ENCODE measurements at places on chromosomes 7 and 10.

- DNase-seq: no peak
These were observed 126.6 kb downstream of the SORBS1 start for GRCh38 chr10:95434583-95434982.

GRCh38 chr7:44286182-44286617 lies 39.2 kb downstream of the CAMK2B start:
- no peak for DNase-seq

DNA sequence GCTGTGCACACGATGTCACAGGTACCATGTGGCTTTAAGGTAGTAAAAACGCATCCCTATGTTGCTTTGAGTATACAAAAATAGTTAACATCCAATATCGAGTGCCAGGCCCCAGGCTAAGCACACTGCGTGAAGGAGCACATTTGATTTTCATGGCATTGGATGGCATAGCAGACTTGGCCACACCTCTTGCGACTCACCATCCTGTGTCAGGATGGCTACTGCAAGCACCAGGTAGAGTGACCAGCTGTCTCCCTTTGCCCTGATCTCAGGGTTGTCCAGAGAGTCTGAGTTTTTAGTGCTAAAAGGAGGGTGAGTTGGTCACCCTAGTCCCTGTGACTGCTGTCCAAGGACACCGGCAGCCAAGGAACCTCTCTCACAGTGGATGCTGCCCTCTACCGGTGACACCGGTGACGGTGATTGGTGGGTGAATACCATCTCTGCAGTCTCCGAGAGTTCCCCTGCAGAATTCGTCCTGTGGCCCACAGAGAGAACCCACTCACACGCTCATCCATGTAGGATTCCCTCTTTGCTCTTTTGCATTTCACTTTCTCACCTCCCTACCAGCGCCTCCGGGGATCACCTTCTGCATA lies 76.1 kb downstream of the BICC1 start:
- no peak for DNase-seq

DNA sequence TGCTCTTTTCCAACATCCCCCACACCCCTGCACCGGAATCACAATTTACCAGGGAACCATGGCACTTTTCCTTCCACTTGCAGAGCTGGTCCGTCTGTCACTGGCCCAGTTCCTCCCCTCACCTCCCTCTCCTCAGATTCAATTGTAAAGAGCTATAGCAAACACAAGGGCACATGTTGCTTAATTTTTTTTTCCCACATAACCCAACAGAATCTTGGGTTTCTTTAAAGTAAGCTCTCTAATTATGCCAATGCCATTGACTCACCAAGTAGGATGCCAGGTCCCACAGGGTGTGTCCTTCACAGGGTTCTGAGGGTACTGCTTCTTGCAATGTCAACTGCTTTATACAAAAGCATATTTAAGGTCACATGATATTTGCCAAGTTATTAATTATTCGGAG lies 262.2 kb downstream of the AUTS2 start:
- DNase-seq: no peak

GRCh38 chr10:133592716-133593115 lies 27.3 kb upstream of the SYCE1 start:
- DNase-seq: no peak

GRCh38 chr7:103391976-103392375 lies 44.5 kb downstream of the PSMC2 start:
- no peak for DNase-seq

DNA sequence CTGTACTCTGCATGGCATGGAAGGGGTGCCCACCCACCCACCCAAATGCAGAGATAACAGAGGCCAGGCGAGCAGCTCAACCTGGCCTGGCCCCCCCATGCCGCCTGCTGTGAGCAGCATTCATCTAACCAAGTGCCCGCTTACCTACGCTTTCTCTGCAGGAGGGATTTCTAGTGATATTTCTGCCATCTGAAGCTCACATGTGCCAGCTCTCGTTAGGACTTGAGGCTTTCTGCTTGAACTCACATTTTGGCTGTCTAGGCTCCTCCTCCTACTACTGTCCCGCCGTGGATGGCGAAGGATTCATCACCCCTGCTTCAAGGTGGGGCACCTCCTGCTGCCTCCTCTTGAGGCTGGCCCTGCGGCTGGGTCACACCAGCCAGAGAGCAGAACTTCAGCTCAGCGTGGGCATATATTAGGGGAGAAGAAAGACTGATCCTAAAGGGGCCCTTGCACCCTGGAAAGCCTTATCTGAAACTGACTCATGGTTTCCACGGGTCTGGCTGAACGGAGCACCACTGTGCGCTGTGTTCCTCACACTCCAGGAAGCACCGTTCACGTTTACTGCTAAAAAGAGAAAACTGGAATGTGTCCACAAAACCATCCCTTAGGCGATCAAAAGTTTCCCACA lies 45.5 kb downstream of the CTBP2 start:
- no peak for DNase-seq

DNA sequence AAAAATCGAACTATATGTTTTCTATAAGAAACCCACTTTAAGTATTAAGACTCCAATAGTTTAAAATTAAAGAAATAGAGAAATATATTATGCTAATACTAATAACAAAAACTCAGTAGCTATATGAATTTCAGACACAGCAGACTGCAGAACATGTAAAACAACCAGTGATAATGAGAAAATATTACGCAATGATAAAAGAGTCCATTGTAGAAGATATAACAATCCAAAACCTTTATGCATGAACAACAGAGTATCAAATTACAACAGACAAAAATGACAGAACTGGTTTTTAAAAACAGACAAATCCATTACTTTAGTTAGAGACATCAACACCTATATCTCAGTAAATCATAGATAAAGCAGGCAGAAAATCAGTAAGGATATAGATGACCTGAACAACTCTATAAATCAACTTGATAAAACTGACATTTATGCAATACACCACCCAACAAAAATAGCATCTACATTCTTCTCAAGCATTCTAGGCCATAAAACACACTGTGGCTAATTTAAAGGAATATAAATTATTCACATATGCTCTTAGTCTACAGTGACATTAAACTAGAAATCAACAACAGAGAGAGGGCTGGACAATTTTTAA lies 669.5 kb upstream of the GHITM start:
- DNase-seq: no peak

DNA sequence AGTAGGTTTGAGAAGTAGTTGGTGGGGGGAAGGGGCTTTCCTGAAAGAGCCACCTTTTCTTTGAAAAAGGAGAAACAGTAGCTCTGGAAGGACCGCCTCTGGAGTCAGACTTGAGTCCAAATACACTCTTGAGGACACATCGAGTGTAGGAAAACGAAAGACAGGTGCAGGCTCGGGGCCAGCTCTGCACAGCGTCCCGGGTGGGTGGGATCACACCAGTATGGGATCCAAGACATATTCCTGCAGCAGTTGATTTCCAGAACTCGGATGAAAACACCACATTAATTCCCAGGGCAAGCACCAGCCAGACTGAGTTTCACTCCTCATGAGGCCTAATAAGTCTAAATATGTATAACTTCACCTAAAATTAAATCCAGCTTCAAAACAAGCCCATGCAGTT lies 61.4 kb downstream of the ASB13 start:
- no peak for DNase-seq

DNA sequence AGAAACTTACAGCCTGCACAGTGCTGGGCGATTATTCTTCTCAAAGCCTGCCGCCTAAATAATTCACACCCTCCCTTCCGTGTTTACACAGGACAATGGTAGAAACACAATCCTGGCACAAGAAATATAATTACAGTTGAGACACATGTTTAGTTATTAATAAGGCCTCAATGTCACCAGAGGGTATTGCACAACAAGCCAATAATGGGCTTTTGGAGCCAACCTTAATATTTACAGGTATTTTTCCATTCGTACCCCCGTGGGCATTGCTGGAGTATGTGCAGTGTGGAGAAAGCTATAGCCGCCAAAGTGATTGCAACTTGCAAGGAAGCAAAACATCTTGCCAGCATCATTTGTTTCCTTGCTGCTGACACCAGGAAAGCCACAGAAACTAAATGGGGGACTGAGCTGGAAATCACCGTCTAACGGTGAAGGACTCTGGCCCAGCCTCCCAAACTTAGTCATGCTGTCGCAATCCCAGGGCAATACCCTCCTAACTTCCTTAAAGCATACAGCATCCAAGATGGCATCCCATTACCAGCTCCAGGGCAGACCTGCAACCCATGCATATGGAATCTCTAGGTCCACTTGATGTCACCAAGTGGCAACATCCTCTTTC lies 8.6 kb downstream of the CALN1 start:
- DNase-seq: no peak

GRCh38 chr7:3068530-3068929 lies 24.9 kb upstream of the CARD11 start:
- DNase-seq: peak; percentile 28

GRCh38 chr7:39265641-39266591 lies 288.2 kb downstream of the POU6F2 start:
- DNase-seq: no peak

- no peak for DNase-seq
These were observed 735.9 kb downstream of the PCDH15 start for GRCh38 chr10:54065106-54065505.

DNA sequence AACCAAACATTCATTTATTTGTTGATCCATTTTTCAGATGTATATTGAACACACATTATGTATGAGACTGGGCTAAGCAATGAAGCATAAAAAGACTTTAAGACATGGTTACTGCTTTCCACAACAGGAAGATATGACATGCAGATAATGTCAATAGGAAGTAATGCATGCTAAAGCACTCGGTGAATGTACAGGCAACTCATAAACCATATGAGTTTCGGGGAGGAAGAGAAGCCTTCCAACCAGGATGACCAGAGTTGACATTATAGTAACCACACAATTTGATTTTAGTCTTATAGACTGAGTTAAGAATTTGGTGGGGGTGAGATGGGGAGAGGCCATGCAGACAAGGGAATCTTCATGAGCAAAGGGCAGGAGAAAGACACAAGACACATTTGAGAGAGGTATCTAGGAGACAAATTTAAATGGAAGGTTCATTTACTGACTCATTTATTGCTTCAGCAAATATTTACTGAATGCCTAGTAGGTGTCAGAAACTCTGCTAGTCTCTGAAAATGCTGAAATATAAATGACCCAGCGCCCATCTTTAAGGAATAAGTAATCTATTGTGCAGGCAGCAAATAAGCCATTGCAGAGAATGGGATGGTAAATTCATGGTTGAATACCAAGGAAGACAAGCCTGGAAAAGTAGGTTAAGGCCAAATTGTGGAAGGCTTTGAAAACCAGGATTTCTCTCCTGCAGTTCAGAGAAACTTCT lies 19.0 kb upstream of the SLK start:
- no peak for DNase-seq

- no peak for DNase-seq
These were observed 456.2 kb downstream of the DNAJB6 start for GRCh38 chr7:157793087-157793353.

DNA sequence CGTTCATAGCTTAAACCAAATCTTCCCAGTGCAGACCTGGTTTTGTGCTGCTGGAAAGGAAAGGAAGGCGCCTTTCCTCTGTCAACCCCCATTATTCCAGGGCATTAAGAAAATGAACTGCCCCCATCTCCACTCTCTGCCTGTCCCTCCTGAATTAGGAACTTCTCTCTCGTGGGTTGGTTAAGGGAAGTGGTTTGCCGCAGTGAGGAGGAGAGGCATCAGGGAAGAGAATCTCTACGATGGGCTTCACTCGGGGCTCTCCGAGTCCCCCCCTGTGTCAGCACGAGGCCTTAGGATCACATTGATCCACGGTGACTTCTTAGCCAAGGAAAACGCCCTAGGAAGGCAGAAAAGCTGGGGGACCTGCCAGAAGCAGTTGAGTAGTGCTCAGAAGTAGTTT lies 53.9 kb upstream of the LYZL2 start:
- DNase-seq: no peak

DNA sequence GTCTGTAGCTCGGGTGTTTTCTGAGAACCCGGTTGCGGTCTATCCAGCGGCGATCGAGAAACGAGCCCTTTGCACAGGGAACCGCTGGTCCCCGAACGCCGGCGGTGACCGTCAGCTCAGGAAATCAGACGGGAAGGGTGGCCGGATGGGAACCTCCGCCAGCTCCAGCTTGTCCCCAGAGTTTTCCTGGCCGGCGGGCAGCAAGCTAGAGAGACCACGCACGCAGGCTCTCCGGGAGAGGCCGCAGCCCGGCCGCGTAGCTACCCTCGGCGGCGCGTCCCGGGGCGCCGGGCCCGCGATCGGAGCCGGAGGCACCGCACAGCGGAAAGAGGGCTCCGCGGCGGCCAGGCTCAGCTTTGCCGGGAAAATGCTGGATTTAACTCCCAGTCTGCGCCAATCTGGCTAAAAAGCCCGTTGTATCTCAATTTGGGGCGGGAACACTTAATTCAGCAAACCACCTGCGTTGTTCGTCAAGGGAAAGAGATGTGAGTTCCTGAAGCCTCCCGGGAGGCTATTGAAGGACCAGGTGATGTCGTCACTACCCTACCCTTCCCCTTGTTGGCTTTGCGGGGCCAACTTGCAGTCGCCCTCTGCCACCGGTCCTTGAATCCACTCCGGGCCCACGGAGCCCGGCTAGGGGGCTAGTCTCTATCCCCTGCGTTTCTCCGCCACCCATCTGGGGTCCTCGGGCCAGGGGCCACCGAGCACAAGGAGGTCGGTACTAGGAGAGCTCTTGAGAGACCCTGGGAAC lies 859 bp upstream of the CH25H start:
- no peak for DNase-seq

GRCh38 chr10:23174074-23174976 lies 17.8 kb upstream of the PTF1A start:
- peak; percentile 30 for DNase-seq

GRCh38 chr10:33355274-33355673 lies 20.8 kb upstream of the NRP1 start:
- no peak for DNase-seq

GRCh38 chr10:58268454-58268945 lies 462 bp upstream of the CISD1 start:
- DNase-seq: no peak

DNA sequence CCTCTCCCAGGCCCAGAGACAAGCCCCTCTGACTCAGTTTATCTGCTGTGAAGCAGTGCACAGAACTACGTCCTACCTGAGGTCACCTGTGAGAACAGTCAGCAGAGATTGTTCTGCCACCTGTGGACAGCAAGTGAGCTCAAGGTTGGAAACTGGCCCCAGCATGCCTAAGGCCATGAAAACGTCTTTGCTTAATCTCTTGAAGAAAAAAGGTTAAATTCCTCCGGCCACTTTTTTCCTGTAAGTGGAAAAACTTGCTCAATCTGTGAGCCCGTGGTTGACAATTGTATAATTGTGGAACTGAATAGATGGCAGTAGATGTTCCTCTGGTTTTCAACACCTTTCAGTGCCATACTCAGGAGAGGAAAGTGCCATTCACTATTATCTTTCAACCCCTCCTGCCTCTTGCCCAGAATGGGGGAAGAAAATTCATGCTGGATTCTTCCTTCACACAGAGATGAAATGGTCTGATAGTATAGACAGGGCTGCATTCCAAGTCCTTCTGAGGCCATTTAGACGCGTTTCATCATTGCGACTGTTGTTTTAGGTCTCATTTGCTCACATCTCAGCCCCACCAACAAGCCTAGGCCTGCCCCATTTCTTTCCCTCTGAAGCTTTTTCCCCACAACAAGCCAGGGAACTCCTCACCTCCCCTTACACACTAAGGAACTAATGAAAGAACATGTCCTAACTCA lies 292.9 kb downstream of the FZD1 start:
- no peak for DNase-seq

GRCh38 chr7:134739362-134739761 lies 40.1 kb upstream of the CALD1 start:
- DNase-seq: no peak

GRCh38 chr7:127678947-127679346 lies 27.0 kb downstream of the SND1 start:
- DNase-seq: no peak

Measured in putamen (tissue), 1 donor.